SHP77 (cell line): ENCODE measurements at places on chromosomes 5 and 9.
A peak's percentile ranks its signal among the peaks of the same experiment; 100 is the strongest.

DNA sequence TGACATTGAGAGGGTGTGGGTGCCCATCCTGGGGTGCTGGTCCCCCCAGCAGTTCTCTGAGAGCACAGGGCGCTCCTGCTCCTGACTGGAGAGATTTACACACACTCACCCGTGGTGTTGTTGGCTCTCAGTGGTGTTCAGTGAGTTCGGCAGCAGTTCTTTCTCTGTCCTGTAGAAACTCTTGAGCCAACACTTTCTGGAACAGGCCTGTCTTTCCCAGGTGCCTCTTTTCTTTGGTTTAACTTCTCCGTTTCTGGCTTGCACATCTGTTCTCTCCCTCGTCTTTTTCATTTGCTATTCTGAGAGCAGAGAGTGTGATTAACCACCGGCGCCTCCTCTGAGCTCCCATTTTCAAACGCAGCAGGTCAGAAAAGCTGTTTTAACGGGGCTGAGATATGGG is 284.5 kb downstream of the IRX2 start:
- DNase-seq: no peak

DNA sequence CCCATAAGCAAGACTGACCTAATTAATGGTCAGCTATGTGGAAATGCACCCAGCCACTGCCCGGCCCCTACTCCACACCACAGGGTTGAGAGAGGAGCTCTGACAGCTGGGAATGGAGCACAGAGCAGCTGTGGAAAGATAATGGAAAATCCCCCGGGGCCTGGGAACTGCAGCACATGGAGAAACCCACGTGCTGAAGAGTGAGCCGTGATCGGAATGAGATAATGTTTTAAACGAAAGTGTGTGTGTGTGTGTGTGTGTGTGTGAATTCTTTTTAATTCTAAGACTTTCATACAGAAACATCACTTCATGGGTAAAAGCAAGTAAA is 13.1 kb upstream of the SLC12A7 start:
- no peak for DNase-seq

- no peak for DNase-seq
These were observed 74.5 kb downstream of the WNK2 start for GRCh38 chr9:93258419-93258817.

DNA sequence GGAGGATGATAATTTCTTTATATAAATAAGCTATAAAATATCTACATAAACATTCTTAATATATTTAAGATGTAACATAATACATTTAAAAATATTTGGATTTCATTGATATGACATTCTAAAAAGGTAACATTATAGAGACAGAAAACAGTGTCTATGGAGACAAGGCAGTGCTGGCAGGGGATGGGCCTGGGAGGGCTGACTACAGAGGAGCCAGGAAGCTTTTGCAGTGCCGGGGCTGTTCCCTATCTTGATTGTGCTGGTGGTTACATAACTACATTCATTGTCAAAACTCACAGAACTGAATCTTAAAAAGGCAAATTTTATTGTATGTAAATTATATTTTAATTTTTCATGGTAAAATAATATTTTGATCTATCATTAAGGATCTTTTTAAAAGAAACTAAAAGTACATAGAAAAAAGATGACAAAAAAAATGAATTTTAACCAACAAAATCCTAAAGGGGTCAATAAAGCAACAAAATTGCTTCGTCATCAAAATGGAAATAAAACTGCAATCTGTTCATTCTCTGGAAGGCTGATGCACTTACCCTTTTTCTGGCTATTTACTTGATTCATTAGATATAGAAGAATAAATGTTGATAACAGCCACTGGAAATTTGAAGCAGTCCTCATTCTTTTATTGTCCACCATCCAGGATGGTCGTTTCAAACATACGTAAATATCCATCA is 26.3 kb downstream of the LIFR start:
- DNase-seq: no peak

GRCh38 chr9:72193478-72193881 is 44.2 kb downstream of the GDA start:
- DNase-seq: no peak

DNA sequence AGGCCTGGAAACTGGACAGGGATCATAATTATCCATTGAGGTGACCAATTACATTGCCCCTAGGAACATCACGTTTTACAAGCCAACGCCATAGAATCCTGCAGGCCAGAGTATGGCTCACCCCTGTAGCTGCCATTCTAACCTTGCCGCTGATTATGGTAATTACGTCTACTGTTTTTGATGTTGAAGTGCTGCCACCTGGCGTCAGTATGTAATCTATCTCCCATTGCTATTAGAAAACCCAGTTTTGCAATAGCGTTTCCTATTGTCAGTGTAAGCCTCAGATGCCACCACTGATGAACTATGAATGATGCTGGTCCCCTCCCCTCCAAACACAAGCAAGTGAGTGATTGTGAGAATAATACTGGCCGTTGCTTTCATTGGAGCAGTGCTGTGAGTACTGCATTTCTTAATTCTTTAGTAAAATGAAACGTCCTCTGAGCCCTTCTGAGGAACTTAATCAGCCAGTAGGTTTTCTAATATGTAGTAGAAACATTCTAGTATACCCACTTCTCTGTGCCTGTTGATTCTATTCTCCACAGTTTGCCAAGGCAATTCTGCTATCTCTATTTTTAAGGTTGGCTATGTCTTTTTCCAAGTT is 100.5 kb upstream of the NMUR2 start:
- DNase-seq: peak; percentile 71

DNA sequence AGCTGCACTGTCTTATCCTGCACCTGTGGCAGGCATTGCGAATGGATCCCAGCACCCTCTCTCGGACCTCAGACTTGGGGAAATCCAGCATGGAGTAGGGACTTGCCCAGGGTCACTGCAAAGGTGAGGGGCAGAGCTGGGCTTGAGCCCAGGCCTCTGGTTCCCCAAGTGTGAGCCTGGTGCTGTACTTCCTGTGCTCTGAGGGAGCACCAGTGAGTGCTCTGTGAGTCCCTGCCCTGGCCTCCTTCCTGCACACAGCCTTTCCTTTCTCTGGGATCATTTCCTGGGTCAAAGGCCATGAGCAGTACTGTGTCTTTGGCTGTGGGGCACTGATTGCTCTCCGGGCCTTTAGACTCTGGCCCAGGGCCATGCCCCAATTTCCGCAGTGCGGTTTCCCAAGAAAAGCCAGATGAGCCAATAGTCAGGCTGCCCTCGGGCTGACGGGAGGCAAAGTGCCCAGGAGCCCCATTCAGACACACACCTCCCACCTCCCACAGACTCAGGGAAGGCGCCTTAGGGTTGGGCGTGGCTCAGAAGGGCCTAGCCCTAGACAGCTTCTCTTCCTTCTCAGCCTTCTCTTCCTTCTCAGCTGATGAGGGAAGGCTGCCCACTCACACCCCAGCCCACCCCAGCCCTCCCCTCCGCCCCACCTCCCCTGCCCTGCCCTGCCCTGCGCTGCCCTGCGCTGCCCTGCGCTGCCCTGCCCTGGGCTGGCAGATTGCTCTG is 23.3 kb upstream of the TRIM14 start:
- DNase-seq: no peak

DNA sequence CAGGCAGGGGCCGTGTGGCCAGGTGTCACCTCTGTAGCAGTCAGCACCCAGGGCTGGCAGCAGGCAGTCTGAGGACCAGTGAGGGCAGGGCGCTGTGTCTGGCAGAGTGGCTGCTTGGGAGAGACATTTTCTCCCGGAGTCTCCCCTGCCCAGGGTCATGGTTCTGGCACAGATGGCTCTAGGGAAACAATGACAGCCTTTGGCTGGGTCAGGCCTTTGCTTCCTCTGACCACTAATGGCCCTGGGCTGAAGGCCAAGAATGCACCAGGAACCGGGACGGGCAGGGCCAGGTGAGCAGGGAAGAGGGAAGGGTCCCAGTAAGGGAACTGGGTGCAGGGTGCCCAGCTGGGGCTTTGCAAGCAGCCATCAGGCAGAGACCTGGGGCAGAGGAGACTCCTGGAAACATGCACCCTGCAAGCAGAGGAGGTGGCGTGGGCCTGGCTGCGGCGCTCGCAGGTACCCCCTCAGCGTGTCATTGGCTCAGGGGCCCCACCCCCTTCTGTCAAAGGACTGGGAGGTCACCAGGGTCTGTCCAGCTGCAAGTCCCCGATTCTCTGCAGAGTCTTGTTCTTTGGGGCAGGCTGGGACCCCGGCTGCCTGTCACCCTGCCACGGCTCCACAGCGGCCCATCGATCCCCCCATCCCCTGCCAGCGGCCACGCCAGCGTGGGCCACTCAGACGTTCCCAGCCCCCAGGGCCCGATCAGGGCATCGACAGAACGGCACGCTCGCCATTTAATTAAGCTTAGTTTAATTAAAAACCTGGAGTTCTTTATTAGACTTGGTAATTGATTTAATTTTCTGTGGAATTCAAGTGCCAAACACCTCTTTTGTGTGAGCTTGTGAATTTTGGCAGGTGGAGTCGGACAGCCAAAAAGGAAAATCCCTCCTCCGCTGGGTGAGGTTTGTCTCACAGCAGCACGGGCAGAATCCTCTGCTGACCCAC is 18.9 kb upstream of the TMEM250 start:
- DNase-seq: no peak

DNA sequence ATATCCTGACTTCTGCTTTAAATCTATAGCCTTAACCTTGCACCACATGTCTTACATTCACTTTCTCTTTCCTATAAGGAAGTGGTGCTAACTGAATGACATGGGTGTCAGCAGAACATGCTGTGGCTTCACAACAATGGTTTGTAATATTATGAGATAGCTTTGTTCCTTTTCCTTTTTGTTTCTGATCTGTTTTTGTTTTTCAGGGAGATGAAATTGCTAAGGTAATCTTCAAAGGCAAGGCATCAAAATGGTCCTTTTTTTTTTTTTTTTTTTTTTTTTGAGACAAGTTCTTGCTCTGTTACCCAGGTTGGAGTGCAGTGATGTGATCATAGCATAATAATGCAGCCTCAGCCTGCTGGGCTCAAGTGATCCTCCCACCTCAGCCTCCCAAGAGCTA is 53.6 kb upstream of the RANBP6 start:
- DNase-seq: no peak

- DNase-seq: no peak
These were observed 24.4 kb downstream of the ZCCHC7 start for GRCh38 chr9:37144762-37145161.

DNA sequence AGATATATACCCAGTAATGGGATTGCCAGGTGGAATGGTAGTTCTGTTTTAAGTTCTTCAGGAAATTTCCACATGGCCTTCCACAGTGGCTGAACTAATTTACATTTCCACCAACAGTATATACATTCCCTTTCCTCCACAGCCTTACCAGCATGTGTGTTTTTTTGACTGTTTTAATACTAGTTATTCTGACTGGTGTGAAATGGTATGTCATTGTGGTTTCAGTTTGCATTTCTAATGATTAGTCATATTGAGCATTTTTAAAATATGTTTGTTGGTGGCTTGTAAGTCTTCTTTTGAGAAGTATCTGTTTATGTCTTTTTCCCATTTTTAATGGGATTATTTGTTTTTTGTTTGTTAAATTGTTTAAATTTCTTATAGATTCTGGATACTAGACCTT is 208.9 kb downstream of the CFAP90 start:
- no peak for DNase-seq

GRCh38 chr5:55694152-55694830 is 17.8 kb downstream of the SLC38A9 start:
- no peak for DNase-seq

DNA sequence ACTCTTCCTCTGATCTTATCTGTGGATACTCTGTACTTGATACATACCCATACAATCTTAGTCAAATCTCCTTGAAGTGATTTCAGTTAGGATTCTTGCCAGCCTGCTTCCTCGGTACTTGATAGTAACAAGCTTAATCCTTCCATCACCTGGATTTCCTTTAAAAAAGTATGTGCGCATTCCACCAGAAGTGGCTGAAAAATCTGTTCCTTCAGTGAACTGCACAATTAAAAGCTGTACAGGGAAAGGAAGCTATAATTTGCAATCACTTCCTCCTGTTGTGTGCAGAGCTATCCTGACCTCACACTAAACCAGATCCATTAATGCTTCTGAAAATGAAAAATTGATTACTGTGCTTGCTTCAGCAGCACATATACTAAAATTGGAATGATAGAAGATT is 47.3 kb downstream of the PWWP2A start:
- DNase-seq: no peak

DNA sequence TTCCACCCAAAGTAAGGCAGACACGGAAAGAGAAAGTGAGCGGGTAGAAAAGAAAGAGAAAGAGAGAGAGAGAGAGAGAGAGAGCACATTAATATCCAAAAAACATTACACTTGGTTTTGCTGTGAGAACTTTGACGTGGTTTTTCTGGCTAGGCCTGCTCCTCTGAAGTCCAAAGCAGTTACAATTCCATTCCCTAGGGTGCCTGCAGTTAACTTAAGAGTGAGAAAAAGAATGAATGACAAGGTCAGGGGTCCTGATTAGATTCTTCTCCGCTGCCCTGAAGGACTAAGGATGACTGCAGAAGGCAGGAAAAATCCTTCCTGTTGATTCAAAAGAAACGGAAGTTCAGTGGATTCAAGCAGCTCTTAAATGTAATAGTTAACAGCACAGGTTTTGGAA is 589.8 kb downstream of the PRELID2 start:
- no peak for DNase-seq

DNA sequence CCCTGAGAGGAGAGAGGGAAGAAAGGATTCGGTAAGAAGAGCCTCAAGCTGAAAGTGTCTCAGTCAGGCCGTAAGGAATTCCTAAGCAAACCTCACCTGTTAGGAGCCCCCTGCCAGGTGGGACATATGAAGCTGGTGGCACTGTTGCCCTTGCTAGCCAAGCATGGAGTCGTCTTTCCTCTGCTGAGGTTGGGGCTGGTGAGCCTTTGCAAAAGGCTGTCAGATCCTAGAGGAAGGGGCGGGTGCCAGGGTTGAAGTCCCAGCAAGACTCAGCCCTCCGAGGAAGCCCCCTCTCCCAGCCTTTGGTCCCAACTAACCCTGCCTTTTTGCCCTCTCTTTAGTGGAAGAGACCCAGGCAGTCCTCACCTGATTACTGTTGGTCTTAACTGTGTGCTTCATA is 5.5 kb upstream of the SMIM32 start:
- DNase-seq: no peak

GRCh38 chr9:5900622-5901021 is 9.9 kb downstream of the MLANA start:
- no peak for DNase-seq

GRCh38 chr9:90515510-90515909 is 127.1 kb downstream of the DIRAS2 start:
- no peak for DNase-seq

- no peak for DNase-seq
These were observed 18.9 kb upstream of the NTNG2 start for GRCh38 chr9:132142924-132143323.

GRCh38 chr9:131769361-131769760 is 29.5 kb upstream of the RAPGEF1 start:
- no peak for DNase-seq

- DNase-seq: no peak
These were observed 194.4 kb downstream of the EBF1 start for GRCh38 chr5:158905281-158905680.

- no peak for DNase-seq
These were observed 50.6 kb downstream of the LRSAM1 start for GRCh38 chr9:127501821-127502343.

GRCh38 chr9:34989946-34990635 is 546 bp downstream of the DNAJB5 start:
- no peak for DNase-seq

- no peak for DNase-seq
These were observed 611 bp downstream of the PCDHA3 start for GRCh38 chr5:140801494-140801841.
